ENCODE measurements at places on chromosomes 6 and 20.

- DNase-seq: no peak
Observed at GRCh38 chr20:42846784-42847490, 342.8 kb downstream of the PTPRT start.

GRCh38 chr20:3156811-3157619 is 2.6 kb downstream of the FASTKD5 start:
- DNase-seq: no peak

GRCh38 chr6:8859501-8859900 is 424.2 kb upstream of the SLC35B3 start:
- DNase-seq: no peak

GRCh38 chr6:143099647-143100046 is 39.0 kb downstream of the AIG1 start:
- no peak for DNase-seq

DNA sequence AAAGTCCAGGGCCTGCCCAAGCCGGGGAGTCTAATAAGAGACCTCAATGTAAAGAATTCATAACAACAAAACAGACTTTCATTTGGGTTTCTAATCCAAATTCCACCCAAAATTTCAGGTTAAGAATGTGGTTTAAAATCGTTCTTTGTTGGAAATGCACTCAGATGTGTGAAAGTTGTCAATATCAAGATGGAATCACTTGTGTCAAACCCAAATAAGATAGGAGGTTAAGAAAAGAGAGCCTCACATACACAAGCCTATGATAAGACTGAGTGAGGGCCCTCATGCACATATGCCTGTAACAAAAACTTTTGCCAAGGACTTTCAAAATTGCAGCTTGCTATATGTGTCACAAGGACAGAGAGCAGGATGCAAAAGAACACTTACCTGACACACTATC is 145.7 kb downstream of the HACE1 start:
- DNase-seq: no peak

DNA sequence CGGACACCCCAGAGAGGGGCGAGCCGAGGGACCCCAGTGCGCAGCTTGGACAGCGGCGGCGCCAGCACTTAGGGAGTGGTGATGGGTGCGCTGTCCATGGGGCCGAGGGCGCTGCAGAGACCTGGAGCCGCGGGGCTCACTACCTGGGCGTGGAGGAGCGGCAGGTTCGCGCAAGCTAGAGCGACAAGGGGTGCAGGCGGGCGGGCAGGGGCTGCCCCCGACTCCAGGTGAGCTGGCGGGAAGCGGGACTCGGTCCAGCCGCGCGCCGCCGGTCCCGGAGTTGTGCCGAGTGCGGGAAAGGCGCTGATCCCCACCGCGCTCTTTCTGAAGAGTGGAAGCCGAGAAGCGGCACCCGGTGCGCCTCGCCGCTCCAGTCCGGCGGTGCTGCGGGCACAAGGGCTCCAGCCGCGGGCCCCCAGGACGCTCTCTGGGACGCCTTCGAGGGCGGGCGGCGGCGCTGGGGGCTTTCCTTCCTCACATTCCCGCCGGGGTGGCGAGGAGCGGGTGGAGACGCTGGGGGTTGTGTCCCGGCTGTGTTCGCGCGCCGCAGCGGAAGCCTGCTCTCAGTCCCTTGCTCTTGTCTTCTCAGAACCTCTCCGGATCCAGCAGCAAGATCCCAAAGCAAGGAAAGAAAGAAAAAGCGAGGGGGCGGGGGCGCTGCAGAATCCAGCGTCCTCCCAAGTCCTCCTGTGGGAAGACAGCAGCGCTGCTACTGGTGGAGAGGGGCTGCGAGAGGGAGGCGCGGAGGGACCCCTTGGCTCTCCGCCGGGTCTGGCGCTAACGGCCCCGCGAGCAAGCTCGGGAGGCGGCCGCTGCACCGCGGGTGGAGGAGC is at the start of gene B3GAT2:
Gene B3GAT2 (minus strand): TSS at position 610 of the 833 bp plus-strand sequence. CDS start 631 bp downstream, outside the sequence.
- DNase-seq: peak; percentile 36

DNA sequence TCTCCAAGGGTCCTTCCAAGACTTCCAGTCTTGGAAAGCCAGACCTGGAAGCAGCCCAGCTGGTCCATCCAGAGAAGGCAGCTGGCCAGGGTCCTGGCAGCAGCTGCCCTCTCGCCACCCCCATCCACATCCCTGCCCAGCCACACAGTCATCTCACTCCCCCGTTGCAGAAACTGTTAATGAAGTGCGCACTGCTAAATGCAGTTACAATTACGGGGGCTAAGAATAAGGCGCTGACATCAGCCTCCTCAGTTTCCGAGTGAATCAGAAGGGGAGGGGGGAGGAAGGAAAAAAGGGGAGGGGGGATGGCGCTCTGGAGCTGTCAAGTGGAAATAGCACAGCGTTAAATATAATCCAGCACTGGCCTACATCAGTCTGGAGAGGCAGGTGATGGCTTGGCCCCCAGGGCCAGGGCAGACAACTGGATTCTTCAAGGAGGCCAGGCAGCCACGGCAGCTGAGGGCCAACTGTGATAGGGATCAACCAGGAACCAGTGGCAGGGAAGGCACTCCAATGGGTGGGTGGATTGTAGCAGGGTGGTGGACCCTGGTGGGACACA is 6.9 kb downstream of the RIMS4 start:
- no peak for DNase-seq

- no peak for DNase-seq
Observed at GRCh38 chr6:19842030-19842615, 5.0 kb downstream of the ID4 start.

DNA sequence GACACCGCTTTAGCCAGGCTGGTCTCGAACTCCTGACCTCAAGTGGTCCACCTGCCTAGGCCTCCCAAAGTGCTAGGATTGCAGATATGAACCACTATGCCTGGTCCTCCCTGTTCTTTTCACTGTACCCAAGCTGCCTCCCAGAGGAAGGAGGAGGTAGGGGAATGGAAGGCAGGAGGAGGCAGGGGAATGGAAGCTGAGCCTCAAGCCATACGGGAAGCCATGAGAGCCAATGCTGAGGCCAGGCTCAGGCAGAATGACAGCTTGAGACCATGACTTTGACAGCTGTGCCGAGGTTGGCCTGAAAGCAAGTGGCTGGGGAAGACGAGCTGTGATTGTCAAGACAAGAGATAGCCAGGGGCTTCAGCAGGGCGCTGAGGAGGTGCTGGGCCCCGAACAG is 13.6 kb upstream of the ZNF335 start:
- no peak for DNase-seq

- no peak for DNase-seq
Observed at GRCh38 chr6:32178547-32179440, 589 bp downstream of the RNF5 start.

DNA sequence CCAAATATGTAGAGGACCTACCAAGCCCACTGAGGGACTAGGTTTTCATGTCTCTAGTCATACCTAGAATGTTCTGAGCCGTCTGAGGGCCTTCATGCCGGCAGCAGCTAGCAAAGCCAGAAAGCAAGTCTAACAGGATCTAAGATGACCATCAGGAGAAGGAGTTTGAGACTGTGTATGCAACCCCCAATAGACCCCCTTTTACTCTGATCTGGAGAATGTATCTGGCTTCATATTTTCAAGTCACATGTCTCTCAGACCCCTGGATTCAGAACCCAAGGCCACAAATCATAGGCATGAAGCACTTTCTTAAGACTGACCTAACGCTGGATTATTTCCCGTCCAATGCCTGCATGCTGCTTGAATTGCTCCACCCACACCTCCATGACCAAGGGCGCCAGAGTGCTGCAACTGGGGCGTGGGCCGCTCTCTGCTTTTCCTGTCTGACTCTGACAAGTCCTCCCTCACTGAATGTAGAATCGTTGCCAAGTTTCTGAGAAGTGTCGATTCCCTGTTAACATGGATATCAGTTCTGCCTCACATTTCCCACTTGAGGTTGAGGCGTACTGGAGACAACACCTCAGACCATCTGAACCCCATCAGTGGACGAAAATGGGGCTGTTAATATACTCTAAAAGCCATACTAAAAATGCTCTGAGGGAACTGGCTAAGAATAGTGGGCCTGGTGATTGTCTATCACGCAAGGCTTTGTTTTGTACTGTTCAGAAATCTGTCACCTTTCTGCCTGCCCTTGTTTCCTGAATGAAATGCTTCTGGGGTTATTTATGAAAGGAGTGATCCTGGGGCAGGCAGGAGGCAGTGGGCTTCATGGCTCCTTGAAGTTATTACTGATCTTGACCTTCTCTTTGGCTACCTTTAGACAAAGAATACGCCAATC is 23.9 kb upstream of the ASXL1 start:
- no peak for DNase-seq

DNA sequence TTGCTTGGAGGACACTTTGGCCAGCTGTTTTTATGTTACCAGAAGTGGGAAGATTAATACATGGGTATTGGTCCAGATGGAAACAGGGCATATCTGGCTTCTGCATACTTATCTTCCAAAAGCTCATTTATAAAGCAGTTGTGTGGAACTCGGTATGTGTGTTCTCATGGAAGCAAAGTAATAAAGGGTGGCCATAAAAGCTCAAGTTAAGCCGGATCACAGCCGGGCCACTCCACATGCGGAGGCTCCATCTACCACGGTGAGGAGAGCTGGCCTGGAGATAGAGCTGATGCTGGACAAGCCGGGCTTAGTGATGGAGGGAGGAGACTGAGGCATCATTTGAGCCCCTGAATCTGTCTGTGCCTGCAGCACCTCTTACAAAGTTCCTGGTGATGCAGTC is 38.6 kb upstream of the KIF16B start:
- DNase-seq: no peak

- no peak for DNase-seq
Observed at GRCh38 chr6:126170978-126171382, 168.9 kb upstream of the CENPW start.

GRCh38 chr20:46087161-46087560 is 2.6 kb downstream of the NCOA5 start:
- DNase-seq: no peak

DNA sequence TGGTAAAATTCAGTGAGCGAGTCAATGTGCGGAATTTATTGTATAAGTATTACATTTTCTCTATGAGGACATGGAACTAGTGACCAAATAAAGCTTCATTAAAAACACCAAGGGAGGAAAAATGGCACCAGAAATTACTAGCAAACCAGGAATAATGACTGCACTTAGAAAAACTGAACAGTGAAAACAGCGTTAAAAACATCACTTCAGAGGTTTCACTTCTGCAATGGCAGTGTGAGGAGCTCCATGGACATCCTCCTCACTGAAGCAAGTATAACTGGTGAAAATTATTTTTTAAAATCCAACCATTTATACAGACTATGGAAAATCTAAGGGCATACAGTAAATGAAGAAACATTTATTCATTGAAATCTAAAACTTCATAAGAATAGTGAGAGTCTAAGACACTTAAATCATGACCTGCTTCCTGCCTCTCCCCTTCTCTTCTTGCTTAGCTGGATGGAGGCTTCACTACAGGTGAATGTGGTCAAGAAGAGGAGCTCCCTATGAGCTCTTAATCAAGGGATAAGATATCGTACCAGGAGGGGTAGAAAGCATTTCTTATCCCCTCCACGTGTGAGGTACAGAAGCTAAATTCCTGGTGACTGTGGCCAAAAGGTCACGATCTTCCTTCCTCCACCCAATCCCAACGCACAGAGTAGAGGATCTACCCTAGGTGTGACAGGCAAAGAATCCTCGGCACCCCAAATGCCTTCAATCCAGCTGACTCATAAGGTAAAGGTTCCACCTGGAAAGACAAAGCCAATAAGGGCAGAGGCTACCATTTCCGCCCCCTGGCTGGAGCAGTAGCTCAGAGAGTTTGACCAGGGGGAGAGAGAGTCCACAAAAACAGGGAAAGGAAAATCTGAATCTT is 12.3 kb upstream of the ASF1A start:
- DNase-seq: no peak

GRCh38 chr20:38789503-38790199 is 15.8 kb upstream of the PPP1R16B start:
- no peak for DNase-seq

GRCh38 chr20:36645353-36645752 is 643 bp downstream of the SLA2 start:
- no peak for DNase-seq

- no peak for DNase-seq
Observed at GRCh38 chr6:116373300-116373699, 2.6 kb downstream of the DSE start.

DNA sequence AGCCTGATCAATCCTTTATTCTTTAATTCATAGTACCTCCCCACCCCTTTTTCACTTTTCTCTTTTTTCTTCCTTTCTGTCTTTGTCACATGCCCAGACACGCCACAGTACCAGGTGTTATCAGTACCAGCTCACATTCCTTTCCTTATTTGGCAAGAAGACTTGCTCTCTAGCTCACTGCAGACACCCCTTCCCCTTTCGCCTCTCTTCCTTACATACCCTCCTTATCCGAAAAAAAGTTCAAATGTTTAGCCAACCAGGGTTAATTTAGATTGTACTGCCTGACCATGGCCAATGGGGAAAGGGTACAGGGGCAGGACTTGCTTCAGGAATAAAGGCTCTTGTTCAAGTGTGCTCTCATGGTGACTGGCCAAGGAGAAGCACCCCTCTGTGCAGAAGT is 9.3 kb upstream of the SIRPB2 start:
- DNase-seq: no peak

GRCh38 chr6:163320402-163320801 is 94.1 kb upstream of the QKI start:
- no peak for DNase-seq

- no peak for DNase-seq
Observed at GRCh38 chr6:104638841-104639290, 220.9 kb downstream of the HACE1 start.

DNA sequence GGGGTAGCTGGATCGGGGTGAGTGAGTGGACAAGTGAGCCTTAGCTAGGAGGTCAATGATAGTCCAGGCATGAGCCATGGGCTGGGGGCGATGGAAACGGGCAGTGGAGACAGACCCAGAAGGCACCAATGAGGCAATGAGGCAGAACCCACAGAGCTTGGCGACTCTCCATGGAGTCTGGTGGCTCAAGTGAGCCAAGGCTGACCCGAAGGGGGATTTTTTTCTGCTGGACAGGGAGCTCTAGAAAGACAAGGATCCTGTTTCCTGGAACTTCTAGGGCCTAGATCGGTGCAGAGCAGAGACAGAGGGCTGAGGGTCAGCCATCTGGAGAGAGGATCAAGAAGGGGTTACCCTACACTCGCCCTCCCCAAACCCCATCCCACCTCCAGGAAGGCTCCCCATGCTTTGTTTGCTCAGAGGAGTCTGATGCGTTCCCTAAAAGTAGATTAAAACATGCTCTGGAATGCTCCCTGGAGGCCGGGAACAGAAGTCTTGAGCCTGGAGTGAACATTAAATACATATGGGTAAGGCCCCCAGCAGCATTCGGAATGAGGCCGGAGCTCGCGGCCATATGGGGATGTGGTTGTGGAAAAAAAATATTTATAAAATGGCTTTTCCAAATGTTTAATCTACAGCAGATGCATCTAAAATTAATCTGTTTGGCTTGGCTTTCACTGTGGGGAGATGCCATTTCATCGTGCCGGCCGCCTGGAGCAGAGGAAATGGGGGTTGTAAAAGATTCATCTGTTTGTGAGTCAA is 237.8 kb upstream of the PMEPA1 start:
- no peak for DNase-seq

GRCh38 chr6:87667032-87667431 is 35.0 kb downstream of the AKIRIN2 start:
- DNase-seq: no peak

- DNase-seq: no peak
Observed at GRCh38 chr6:48184648-48185047, 73.7 kb upstream of the PTCHD4 start.

All from neural crest cell (in vitro differentiated cells).